Aorta (tissue), 5 donors: ENCODE measurements at places on chromosomes 4 and X. TPM values are rescaled to one million over a fixed set of nuclear protein-coding genes. Genes with fewer than 3 reads are reported as not detected.

CFAP99 gene
- total RNA-seq, result not detected

ARHGEF38 gene
- total RNA-seq, result not detected

PCDH7 gene
- 157 TPM for total RNA-seq

GRCh38 chr4:107148904-107149303 lies 112.8 kb upstream of the DKK2 start:
- no peak overlapping the region for H3K27ac ChIP-seq
- H3K4me1 ChIP-seq, result no peaks in the 10 kb centered on the region
- no peaks in the 10 kb centered on the region for H3K27me3 ChIP-seq
- no peaks in the 10 kb centered on the region for H3K36me3 ChIP-seq
- no peak overlapping the region for H3K4me3 ChIP-seq

DNA sequence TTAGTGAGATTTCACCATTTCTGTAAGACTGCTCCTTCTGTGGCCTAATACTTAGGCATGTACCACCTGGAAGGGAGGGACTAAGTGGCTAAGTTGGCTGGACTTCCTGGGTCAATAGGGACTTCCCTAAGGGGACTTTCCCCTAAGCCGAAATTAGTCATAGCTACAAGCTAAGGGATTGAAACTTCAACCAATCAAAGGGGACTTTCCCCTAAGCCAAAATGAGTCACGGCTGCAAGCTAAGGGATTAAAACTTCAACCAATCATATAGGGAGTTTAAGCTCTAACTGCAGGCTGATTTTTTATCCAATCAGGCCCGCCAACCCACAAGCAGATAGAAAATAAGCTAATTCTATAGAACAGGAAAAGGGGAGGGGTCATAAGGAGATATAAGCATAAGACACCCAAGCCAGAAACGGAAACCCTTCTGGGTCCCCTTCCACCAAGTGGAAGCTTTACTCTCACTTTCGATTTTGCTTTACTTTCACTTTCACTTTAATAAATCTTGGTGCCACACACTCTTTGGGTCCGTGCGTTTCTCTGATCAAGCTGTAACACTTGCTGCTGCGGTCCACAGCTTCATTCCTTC lies 382.8 kb downstream of the KLHL4 start:
- no peaks in the 10 kb centered on the region for H3K36me3 ChIP-seq
- no peak overlapping the region for H3K27ac ChIP-seq
- no peak for DNase-seq
- peaks cover 1% of the 10 kb centered on the region for H3K4me1 ChIP-seq

DNA sequence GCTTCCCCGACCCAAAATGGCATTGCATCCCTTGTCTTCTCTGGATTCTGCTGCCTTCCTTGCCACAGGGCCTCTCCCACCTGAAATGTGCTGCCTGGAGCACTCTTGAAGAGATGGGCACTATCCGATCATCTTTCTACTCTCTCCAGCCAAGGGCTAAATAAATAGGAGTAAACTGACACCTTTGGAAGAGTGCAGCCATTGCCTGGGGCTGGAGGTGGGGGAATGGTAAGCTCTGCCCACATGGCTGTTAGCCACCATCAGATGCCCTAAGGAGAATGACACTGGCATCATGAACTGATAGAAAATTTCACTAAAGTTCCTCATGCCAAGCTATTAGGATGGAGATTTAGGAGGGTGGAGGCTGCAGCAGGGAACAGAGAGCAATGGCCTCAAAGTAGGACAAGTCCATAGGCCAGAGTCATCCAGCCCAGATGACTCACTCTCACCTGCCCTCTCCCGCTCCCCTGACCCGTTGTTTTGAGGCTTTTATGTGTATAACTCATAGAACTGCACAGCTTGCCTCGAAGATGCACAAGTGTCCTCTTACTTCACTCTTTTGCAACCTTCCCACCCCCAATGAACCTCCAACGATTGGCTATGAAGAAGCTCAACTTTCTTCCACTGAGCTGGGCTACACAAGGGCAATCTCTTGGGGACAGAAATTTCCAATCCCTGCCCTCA lies 822 bp upstream of the PFKFB1 start:
- H3K4me1 ChIP-seq, result no peaks in the 10 kb centered on the region
- DNase-seq, result no peak
- no peaks in the 10 kb centered on the region for H3K27me3 ChIP-seq
- H3K27ac ChIP-seq, result no peak overlapping the region

DNA sequence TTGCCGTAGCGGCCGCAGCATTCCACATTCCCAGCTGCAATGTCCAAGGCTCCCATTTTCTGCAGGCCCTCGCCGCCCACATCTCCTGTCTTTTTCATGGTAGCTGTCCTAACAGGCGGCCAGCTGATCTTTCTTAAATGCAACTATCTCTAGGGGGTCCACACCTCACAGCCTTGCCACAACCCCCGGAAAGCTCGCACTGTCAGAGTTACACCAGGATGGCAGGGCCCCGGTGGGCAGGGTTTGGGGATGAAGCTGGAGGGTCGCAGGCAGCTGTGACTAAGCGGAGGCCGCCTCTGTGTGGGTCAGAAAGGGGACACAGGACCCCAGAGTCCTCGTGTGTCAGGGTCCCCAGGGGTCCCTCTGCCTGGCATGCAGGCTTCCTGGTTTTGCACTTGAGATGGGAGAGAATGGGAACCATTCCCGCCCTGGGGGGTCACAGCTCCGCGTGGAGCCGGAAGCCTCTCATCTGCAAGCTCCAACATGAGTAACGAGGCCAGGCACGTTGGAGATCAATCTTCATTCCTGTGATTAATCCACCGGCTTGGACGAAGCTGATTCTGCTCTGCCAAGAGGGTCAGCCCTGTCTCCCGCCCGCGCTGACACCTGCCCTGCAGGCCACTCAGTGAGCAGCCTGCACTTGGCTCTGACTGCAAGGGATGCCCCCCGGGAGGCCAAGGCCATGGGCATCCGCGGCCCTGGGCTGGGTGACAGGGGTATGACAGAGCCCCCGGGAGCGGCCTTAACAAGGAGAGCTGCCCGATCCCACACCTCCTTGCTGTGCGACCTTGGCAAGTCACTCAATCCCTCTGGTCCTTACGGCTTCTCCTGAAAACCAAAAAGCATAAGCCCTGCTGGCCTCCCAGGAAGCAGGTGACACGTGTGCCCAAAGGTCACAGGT lies 97.9 kb downstream of the ADRA2C start:
- H3K27me3 ChIP-seq, result no peaks in the 10 kb centered on the region
- no peaks in the 10 kb centered on the region for H3K36me3 ChIP-seq
- peak; percentile 67 for DNase-seq
- H3K4me1 ChIP-seq, result no peaks in the 10 kb centered on the region
- no peak overlapping the region for H3K27ac ChIP-seq
- no peak overlapping the region for H3K4me3 ChIP-seq

GRCh38 chr4:79025170-79025569 lies 85.9 kb upstream of the PAQR3 start:
- no peaks in the 10 kb centered on the region for H3K36me3 ChIP-seq
- no peak for DNase-seq
- no peaks in the 10 kb centered on the region for H3K27me3 ChIP-seq
- H3K27ac ChIP-seq, result no peak overlapping the region
- no peaks in the 10 kb centered on the region for H3K4me1 ChIP-seq
- no peak overlapping the region for H3K4me3 ChIP-seq

DNA sequence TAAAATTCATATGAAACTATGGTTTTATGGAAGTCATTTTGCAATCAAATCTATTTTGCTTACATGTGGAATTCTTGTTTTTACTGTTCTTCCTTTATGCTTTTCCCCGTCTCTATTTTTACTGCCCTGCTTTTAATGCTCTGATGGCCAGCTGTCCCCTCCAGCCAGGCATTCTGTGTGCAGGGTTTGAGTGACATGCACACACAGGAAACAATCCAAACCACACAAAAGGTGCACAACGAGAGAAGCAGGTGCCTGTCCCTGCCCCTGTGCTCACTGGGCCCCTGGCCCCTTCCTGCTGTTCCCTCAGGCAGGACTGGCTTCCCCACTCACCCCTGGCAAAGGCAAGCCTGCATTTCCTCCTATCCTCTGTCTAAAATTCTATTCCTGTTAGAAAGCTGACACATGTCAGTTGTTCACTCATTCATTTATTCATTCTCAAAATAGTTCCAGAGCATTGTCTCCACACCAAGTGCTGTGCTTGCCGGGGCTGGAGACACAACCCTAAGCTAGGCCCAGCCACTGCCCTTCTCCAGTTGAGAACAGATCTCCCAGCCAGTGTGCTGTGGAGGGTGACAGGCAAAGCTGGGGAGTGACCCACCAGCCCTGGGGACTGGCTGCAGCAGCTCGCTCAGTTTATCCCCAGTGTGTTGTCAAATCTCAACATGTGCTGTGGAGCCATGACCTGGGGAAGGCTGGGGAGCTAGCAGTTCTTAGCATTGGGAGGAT lies 346.3 kb downstream of the FBXW7 start:
- H3K36me3 ChIP-seq, result no peaks in the 10 kb centered on the region
- no peaks in the 10 kb centered on the region for H3K27me3 ChIP-seq

DNA sequence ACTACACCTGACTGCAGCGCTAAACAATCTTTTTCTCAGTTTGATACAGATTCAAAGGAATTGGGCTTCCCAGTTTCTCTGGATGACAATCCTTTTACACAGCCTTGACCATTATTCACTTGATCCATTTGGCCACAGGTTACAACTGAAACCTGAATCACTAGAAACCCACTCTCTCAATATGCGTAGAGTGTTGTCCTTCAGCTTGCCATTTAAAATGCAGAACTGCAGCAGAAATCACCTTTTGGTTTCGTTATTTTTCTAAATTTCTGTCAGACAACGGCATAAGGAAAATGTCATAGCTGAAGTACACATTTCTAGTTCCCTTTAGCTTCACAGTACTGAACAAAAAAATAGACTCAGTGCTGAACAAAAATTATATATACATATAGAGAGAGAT lies 255.8 kb upstream of the TENM3 start:
- H3K4me3 ChIP-seq, result no peak overlapping the region
- H3K27me3 ChIP-seq, result no peaks in the 10 kb centered on the region
- no peak for DNase-seq
- H3K36me3 ChIP-seq, result no peaks in the 10 kb centered on the region
- no peak overlapping the region for H3K27ac ChIP-seq

GRCh38 chr4:77826275-77826674 lies 7.1 kb upstream of the CNOT6L start:
- H3K27me3 ChIP-seq, result no peaks in the 10 kb centered on the region
- no peak for DNase-seq
- H3K27ac ChIP-seq, result no peak overlapping the region
- H3K4me1 ChIP-seq, result no peaks in the 10 kb centered on the region
- no peaks in the 10 kb centered on the region for H3K36me3 ChIP-seq

- no peak for DNase-seq
- no peak overlapping the region for H3K4me3 ChIP-seq
- no peaks in the 10 kb centered on the region for H3K36me3 ChIP-seq
- no peaks in the 10 kb centered on the region for H3K4me1 ChIP-seq
- H3K27me3 ChIP-seq, result no peaks in the 10 kb centered on the region
Measured at GRCh38 chrX:107823042-107823441, 2.6 kb upstream of the MID2 start.

GRCh38 chrX:78950009-78950835 lies 5.0 kb downstream of the P2RY10 start:
- no peak overlapping the region for H3K4me3 ChIP-seq
- no peak overlapping the region for H3K27ac ChIP-seq
- H3K36me3 ChIP-seq, result no peaks in the 10 kb centered on the region
- H3K4me1 ChIP-seq, result no peaks in the 10 kb centered on the region
- DNase-seq, result no peak
